ENCODE measurements at places on chromosomes 7 and 10. TPM values are rescaled to one million over a fixed set of nuclear protein-coding genes. Genes with fewer than 3 reads are reported as not detected.

Gene MNX1
- total RNA-seq = 0.29 TPM

GRCh38 chr10:37707829-37708578, 149.4 kb downstream of the ZNF248 start:
- DNase-seq = no peak

- DNase-seq = no peak
Measured at GRCh38 chr7:29611941-29612544, 48.4 kb downstream of the PRR15 start.

DNA sequence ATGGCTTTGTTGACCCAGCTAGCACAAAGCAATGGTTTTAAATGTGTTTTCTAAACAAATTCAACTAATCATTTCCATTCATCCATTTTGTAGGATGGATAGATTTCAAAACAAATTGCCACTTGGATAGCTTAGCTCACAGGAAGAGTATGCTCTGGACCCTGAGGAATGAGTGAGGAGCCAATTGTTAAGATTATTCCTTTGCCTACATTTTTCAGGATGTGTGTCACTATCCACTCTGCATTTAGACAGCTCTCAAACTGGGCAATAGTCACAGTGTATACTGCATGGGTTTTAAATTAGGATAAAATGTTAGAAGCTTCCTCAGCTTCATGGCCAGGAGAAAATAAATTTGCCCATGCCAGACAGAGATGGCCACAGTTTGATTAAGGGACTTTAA, 605.6 kb upstream of the TEX47 start:
- no peak for DNase-seq
